ENCODE measurements at places on chromosomes 6 and 20.

GRCh38 chr20:41094353-41095055, 42.8 kb upstream of the PLCG1 start:
- DNase-seq = no peak

- DNase-seq = no peak
These were observed 96.0 kb downstream of the RIMS1 start for GRCh38 chr6:71982389-71982788.

- peak; percentile 57 for DNase-seq
These were observed 63.6 kb downstream of the HUS1B start for GRCh38 chr6:593139-593906.

DNA sequence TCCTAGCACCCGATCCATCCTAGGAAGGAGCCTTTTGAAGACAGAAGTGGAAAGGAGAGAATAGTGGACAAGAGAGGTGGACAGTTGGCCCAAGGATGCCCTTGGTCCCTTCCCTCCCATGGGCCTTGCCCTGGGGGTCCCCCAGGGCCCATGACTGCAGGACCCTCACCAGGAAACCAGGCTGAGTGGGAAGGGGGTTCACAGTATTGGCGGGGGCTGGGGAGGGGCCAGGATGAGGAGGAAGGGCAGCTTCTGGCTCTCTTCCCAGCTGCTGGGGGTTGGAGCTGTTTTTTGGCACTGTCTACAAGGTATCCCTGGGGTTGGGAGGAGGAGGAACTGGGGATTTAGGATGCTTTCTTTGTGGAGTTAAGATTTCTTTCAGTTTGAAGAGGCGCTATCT, 4.0 kb upstream of the DSN1 start:
- no peak for DNase-seq

- no peak for DNase-seq
These were observed 8.0 kb upstream of the IDH3B start for GRCh38 chr20:2671977-2672376.

GRCh38 chr20:35806075-35806474, 34.3 kb downstream of the PHF20 start:
- no peak for DNase-seq

DNA sequence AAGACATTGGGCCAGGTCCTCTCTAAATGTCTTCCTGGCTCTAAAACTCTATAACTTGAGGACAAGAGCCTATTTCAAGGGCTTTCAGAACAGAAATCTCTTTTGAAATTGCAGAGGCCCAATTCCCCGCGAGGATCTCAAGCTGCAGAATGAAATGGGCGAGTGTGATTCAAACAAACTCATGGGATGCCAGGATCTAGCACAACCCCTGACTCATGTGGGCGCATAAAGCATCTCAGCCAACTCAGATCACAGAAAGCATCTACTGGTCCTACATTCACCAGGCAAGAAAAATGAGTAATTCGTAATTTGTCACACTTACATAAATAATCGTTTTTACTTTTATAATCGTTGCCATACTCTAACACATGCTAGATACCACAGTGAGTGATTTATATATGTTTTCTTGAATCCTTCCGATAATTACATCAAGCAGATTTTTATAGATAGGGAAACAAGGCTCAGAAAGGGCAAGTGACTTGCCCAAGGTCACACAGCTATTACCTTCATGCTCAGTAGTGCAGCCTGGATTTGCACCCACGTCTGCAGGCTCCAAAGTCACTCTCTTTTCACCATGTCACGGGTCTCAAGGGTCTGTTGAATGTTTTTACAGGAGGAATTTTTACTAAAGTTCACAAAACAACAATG, 26.2 kb downstream of the FOXF2 start:
- no peak for DNase-seq

GRCh38 chr20:53608456-53609452, 15.1 kb upstream of the ZNF217 start:
- no peak for DNase-seq

DNA sequence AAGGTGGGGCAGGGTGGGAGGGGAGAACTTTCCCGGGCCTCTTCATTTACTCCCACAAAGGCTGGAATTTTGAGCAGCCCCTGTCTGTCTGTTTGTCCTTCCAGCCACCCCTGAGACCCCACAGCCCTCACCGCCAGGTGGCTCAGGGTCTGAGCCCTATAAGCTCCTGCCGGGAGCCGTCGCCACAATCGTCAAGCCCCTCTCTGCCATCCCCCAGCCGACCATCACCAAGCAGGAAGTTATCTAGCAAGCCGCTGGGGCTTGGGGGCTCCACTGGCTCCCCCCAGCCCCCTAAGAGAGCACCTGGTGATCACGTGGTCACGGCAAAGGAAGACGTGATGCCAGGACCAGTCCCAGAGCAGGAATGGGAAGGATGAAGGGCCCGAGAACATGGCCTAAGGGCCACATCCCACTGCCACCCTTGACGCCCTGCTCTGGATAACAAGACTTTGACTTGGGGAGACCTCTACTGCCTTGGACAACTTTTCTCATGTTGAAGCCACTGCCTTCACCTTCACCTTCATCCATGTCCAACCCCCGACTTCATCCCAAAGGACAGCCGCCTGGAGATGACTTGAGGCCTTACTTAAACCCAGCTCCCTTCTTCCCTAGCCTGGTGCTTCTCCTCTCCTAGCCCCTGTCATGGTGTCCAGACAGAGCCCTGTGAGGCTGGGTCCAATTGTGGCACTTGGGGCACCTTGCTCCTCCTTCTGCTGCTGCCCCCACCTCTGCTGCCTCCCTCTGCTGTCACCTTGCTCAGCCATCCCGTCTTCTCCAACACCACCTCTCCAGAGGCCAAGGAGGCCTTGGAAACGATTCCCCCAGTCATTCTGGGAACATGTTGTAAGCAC, 46.0 kb upstream of the TTPAL start:
- no peak for DNase-seq

DNA sequence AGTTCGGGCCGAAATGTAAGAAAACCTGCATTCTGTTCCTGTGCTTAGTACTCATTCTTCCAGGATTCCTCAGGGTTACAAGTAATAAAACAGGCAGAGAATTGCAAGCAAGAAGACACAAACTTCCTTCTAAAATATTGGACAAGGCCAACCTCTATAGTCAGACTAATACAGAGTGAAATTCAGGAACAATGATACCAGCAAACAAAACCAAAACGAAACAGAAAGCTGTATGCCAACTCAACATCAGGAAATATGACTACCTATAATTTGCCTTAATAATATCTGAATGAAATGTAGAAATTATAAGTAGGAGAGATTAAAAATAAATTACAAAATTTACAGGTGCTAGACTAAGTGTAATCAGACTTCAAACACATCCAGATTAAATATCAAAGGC, 238.8 kb downstream of the HIVEP2 start:
- DNase-seq = no peak

- DNase-seq = no peak
These were observed 152.1 kb downstream of the TTLL2 start for GRCh38 chr6:167476844-167477595.

GRCh38 chr6:125499535-125499934, 197.8 kb upstream of the HDDC2 start:
- no peak for DNase-seq

DNA sequence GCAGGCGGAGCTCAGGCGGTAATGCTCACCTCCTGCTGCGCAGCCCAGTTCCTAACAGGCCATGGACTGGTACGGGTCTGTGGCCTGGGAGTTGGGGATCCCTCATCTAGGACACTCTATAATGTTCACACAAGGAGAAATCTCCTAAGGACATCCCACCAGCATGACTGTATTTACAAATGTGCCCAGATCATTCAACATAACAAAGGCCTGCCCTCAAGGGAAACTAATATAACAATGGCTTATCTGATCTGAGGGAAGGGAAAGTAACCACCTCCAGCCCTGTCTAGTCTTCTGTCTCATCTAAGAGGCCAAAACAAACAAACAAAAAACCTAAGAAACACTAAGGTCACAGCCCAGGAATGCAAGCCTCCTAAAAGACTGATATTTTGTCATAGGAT, 232.8 kb downstream of the RNGTT start:
- no peak for DNase-seq

GRCh38 chr6:147677647-147678046, 169.2 kb downstream of the SAMD5 start:
- DNase-seq = no peak

- no peak for DNase-seq
These were observed 216.4 kb downstream of the C6orf118 start for GRCh38 chr6:165092881-165093595.

GRCh38 chr6:169959136-169960002, 207.9 kb downstream of the ERMARD start:
- DNase-seq = peak; percentile 57

DNA sequence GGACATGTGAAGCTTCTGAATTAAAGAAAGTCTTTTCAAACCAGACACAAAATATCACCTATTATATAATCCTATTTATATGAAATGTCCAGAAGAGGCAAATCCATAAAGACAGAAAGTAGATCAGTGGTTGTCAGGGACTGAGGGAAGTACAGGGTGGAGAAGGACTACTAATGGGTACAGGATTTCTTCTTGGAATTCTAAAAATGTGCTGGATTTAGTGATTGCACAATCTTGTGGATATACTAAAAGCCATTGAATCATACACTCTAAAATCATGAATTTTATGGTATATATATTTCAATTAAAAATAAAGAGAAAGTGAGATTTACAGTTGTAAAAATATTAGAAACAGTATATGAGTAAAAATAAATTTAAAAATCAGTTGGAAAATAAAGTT, 18.7 kb upstream of the MC3R start:
- no peak for DNase-seq

All from NCI-H2081 (cell line).